ENCODE measurements at places on chromosomes 1 and 21.

DNA sequence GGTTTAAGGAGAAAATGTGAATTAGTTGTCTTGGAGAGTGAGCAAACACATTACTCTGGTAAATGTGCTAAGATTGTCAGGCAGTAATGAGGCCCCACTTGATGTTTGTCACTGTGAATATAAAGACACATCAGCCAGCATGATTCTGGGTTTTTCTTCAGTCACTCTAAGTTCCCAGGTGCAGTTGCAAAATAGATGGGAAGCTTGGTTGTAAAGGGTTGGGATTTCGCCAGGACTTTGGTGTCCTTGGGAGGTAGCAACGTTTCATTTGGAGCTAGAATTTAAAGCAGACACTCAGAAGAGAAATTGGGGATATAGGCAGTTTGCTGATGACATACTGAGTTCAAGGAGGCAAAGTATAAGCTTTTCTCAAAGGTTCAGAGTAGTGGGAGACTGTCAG, 154.3 kb downstream of the MAST2 start:
- DNase-seq, result peak; percentile 52

DNA sequence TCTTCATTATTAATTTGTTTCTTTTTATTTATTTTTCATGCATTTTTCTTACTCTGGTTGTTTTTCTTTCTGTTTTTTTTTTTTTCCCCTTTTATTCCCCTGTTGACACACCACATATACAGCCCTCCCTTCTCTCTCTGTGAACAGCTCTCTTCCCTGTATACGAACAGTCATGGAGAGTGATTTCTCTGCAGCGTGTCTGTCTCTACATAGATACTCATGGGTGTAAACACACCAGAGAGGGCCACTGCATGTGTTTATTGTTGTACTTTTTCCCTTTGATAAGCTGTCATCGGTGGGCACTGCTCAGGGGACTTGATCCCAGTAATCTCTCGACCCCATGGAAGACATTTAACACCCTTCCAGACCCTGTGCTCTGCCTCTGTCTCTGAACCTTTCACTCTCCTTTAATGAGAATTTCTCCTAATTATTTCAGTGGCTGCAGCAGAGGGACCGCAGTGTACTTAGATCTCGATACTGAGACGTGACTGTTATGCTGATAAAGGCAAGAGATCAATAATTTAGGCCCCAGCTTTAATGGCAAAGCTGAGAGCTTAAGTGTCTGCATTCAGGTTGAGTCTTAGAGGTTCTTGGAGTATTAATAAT, 113.1 kb downstream of the PBX1 start:
- no peak for DNase-seq

- DNase-seq, result no peak
Observed at GRCh38 chr1:7264101-7264500, 478.8 kb downstream of the CAMTA1 start.

DNA sequence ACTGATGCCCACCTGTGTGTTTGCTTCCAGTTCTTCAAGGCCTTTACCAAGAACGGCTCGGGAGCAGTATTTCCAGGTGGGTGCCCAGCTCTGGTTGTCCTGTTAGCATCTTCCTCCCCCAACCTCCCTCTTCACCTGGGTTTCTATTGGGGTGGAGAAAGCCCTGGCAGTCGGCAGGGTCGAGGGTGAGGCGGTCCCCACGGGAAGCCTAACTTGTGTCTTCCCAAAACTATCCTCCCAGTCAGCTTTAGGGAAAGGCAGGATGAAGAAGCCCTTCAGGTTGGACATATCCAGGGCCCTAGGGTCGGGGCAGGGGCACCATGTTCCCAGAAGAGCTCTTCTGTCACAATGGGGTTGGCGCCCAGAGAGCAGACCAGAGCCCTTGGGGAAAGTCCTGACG, 20.6 kb downstream of the QSOX1 start:
- DNase-seq, result no peak

DNA sequence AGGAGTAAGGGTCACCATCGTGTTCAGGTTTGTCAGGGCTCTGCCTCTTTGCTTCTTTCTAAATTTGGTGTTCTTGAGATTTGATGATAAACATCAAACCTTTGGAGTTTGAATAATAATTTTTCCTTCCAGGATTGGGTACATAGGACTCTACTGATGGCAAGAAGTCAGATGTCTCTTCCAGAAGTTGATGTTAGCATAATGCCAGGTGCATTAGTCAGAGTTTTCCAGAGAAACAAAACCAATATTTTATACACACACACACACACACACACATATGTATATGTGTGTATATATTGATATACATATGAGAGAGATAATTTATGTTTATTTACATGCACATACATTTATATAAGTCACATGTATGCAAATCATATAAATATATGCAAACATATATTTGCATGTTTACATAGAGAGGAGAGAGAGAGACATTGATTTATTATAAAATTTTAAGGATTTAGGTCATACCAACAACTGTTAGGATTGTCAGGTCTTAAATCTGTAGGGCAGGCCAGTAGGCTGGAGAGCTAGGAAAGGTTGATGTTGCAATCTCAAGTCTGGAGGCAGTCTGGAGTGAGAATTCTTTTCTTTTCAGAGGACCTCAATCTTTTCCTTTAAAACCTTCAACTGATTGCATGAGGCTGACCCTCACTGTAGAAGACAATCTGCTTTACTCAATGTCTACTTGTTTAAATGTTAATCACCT, 199.2 kb downstream of the HLX start:
- no peak for DNase-seq

DNA sequence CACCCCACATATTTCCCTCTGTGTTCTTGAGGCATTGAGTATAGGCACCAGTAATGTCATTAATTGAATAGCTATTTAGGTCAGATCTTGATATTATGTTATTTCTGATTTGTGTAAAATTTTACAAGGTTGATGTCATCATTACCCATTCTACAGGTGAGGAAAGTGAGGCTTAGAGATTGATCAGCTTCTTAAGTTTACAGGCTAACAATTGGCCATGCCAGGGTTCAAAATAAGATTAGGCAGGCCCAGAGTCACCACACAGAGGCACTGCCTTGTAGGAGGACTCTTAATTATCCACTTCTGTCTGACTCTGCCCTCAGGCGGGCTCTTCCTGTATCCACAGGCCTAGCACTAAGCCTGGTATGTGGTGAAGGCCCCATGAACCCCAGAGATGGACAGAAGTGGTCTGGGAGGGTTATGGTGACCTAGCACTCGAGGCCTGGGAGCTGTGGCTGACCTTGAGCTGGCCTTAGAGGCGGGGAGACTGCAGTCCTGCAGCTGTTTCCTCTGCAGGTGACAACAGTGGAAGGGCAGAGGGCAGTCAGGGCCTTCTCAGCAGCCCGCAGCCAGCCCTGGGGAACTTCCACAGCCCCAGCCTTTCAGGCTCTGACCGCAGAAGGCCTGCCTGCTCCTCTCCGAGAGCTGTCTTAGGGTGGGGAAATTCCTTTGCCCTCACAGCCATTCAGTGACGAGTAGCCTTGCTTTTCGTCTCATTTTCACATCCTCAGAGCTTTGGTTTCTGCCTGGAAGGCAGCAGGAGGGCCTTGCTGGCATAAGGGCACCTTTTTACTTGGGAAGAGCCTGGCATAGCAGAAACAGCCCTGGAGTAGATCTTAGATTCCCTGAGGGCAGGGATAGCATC, 12.2 kb downstream of the ZDHHC18 start:
- DNase-seq, result no peak

- peak; percentile 95 for DNase-seq
Observed at GRCh38 chr1:46612937-46613660, 3.5 kb downstream of the MOB3C start.

DNA sequence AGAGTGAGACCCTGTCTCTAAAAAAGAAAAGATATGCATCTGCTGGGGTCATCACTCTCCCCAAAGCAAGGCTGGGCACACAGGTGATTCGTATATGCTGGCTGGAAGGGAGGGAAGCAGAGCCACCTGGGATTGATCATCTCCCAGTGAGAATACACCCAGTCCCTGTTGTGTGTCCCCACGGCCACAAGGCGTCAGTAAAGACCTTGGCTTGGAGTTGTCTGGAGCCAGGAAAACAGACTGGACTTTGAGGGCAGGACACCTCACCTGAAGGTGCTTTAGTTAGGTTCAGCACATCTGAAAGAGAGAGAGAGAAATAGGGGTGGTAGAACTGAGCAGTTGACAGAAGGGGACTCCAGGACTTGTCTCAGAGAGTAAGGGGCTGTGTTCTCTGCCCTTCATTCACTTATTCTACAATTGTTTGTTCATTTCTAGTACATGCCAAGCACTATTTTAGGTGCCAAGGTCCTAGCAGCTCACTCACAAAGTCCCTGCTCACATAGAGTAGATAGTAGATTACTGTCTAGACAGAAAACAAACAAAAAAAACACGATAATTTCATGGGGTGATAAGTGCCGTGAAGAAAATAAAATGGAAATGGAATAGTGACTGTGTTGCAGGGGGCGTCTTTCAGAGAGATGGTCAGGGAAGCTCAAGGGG, 13.5 kb downstream of the CITED4 start:
- DNase-seq, result peak; percentile 41

- no peak for DNase-seq
Observed at GRCh38 chr1:112322018-112322417, 74.0 kb upstream of the CTTNBP2NL start.

DNA sequence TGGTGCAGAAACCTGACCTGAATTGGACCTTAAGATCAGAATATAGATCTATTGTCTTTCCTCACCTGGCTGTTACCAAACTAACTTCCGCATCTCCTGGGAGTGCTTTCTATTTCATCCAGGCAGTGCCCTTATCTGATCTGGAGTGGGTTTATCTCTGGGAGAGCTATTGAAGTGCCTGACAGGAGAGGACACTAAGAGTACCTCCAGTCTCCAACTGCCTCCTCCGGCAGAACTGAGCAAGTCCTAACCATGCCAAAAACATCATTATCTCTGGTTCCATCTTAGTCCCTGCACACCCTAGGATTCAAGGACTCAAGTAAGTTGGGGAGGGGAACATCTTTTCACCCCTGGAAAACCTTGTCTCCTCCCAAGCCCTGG, 12.4 kb upstream of the KCNJ15 start:
- no peak for DNase-seq

DNA sequence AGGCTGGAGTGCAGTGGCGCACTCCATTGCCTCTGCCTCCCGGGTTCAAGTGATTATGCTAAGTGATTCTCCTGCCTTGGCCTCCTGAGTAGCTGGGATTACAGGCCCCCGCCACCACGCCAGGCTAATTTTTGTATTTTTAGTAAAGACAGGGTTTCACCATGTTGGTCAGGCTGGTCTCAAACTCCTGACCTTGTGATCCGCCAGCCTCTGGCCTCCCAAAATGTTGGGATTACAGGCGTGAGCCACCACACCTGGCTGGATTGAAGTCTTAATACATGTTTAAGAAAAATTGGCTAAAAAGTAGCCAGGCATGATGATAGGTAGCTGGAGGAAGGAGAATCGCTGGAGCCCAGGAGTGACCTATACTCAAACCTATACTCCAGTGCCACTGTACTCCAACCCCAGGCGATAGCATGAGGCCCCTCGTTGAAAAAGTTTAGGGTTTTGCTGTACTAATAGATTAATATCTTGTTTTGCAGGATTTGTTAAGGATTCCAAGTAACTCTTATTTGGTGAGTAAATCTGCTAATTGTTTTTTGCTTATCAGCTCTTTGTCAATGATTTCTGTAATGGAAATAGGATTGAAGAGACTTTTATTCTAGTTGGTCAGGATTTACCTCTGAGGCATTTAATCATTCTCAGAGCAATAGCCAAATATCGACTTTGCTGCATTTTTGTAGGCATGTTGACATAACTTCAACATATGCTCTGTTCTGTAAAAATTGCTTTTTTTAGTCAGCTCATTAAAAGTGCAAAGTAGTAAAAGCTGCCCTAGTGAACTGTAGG, 2.0 kb downstream of the RCC1 start:
- no peak for DNase-seq

DNA sequence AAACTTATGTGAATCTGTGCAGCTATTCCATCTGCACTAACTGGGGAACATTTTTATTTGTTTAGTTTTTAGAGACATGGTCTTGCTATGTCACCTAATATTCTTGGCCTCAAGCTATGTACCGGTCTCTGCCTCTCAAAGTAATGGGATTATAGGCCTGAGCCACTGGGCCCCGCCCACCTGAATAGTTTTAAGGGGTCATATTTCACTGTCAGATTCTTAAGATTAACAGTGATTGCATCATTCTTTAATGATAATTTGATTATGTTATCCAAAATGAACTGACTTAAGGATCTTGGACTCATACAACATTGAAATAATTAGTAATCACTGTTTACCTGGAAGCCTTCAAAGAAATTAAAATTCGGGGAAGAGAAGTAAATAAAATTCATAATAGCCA, 12.6 kb upstream of the KLF18 start:
- no peak for DNase-seq

GRCh38 chr1:12630946-12631530, 12.8 kb upstream of the AADACL4 start:
- DNase-seq, result no peak

GRCh38 chr1:172977296-172978017, 73.3 kb downstream of the TNFSF18 start:
- no peak for DNase-seq

DNA sequence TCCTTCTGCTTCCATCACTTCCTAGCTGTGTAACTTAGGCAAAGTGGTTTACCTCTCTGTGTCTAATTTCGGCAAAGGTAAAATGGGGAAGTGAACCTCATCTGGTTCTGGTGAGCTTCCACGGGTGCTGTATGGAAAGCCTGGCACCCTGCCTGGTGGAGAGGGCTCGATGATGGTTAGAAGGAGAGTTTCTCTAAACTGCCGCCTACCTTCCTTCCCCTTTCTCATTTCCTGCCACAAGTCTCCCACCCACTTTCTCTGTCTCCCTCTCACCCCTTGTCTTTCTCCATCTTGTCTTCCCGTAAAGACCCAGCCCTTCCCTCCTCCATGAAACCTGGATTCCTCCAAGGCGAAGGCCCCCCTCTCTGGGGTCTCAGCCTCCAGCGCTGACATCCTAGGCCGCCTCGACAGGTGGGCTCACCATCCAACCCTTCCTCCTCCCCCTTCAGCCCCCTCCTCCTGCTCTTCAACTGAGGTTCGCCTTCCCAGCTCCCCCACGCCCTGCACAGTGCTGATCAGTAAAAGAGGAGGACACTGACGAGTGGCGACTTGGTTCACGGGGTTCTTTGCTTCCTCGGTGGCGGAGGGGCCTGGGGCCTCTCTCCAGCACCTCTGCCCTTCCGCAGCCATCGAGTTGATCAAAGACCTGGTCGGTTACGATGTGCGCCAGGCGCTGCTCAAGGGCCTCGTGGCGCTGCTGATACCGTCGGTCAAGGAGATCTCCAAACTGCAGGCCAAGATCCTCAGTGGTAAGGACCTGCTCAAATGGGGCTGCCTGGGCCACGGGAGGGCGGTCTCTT, 7.3 kb downstream of the RNU5D-1 start:
- DNase-seq, result no peak

DNA sequence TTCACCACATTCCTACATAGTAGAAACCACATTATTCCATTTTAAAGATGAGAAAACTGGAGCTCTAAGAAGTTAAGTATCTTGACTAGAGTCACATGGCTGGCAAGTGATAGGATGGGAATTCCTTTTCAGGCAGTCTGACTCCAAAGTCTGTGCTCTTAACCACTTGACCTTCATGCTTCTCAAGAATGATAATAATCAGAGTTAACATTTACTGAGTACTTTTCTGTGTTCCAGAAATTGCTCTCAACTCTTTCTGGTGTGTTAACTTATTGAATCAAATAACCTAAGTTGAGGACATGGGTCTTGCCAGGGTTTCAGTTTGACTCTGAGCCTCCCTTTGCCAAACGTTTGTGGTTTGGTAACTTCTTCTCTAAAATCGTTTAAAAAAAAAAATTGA, 169.4 kb downstream of the RASAL2 start:
- no peak for DNase-seq
